ENCODE measurements at places on chromosomes 7 and 10.

DNA sequence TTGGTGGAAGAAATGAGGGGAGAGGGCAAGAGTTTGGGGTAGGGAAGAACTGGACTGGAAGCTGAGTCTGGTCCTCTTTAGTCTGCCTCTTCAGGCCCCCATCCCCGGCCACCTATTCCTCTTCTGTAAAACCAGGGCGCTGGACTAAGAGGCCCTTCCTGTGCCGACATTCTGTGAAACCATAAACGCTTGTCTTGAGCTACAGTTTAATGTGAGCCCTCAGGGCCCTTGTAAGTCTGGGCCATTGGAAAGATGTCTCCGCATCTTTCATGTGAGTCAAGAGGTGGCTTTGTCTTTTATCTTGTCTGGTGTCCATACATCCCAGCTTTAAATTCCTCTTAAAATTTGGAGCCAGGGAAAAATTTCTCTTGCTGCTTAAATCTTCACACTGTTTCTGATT is 90.6 kb downstream of the PLCE1 start:
- DNase-seq: no peak

GRCh38 chr7:155988416-155988815 is 176.2 kb upstream of the SHH start:
- no peak for DNase-seq

- DNase-seq: no peak
Observed at GRCh38 chr10:94316560-94316959, 46.2 kb downstream of the NOC3L start.

DNA sequence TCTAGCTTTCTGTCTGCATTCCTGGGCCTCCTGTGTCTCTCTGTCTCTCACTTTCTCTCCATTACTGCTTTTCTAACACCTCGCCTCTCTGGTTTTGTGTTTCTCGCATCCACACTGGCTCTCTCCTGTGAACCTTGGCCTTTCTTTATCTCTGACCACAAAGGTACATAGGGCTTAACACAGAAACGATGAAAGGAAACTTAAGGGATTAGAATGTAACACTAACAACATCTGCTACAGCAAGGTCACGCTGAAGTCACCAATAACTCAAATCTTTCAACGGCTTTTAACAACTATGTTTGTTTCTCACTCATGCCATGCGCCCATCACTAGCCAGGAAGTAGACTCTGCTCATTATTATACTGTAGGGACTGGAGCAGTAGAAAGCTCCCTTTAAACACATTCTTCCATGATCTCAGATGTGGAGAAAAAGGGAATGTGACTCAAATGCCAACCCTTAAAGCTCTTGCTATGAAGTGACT is 9.3 kb upstream of the OR6V1 start:
- DNase-seq: peak; percentile 5

DNA sequence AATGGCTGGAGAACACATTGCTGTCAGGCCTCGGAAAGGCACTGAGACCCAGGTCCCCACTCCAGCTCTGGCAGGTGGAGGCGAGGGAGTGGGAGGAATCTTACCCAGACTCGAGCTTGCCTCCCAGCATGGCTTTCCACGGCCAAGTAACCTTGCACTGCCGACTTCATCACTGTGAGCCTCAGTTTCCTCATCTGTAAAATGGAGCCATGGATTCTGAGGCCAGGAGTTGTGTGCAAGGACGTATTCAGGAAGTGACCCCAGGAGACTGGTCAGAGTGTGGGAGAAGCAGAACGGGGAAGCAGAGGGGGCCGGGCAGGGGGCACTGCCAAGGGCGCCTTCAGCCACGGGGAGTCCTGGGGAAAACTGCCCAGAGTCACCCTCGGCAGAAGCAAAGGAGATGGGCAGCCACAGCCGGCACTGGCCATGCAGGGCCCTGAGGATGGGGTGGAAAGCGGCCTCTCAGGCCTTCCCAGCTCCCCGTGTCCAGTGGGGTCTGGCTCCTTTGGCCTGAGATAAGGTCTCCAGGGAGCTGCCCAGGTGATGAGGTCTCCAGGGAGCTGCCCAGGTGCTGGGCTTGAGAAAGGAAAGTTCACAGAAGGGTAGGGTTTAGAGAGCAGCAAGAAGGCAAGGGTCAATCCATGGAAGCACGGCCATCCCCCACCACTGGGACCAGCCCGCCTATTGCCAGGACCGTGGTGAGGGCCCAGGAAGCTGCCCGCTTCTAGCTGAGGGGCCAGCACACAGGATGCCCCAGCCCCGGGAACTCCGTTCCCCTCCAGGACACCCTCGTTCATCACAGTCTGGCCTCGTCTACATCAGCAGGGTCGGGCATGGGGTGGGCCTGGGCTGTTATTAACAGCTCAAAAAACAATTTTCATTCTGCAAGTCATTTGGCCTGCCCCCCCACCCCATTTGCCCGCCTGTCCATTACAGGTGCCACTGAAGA is 34.3 kb upstream of the EN2 start:
- DNase-seq: no peak

DNA sequence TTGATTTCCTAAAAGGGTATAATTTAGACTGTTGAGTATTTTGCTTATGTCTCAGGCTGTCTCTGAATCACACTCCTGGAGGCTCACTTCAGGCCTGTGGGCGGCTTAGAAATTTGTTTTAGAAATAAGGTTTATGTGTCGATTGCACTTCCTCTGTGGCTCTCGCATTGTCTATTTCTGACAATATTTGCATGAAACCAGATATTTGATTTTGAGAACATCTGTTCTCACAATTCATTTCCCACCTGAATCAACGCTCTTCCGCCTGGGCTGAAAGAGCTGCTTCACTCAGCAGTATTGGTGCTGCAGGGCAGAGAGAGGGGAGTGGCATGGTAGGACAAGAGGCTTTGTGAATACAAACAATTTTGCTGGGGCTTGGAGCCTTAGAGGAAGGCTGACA is 262.0 kb downstream of the ADRA2A start:
- no peak for DNase-seq

GRCh38 chr10:74824900-74825370 is 1.5 kb upstream of the KAT6B start:
- DNase-seq: no peak
